Stimulated activated CD8-positive, alpha-beta memory T cell treated with anti-CD3 and anti-CD28 coated beads, Interleukin-15, amount 100 ng/mL, for 24 hours (primary cell): ENCODE measurements at places on chromosomes 2 and 18.

DNA sequence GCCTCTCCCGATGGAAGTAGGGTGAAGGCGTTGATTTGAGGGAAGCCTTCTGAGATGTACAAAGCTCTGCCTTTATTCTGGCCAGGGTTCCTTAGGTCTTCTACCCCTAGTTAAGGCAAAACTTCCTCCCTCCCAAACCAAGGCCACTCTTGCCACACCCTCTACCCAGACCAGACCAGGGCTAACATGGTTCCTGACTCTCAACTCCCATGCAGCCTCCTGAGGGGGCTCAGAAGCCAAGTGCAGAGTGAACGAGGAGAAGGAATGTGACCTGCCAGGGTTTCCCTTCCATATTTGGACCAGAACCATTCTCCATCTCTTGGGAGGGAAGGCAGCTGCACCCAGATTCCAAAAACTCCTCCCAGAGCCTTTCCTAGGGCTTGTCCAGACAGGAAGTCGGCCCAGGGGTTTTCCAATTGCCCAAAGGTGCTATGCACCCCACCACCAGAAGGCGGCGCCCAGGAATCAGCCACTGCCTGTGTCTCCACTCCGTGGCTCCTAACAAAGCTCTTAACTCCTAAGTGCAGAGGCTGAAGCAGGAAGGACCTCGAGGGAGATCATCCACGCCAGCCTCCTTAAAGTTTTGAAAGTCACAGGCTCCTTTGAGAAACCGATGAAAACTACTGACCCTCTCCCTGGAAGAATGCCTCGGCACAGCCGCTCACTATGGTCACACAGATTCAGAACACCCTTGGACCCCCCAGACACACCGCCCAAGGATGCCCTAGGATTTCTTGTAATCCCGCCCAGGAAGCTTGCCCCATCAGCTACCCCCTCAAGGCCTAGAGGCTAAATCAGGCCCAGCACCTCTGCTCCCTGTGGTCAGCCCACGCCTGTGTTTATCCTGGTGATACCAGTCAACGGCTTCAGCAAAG, 157.8 kb downstream of the SMAD2 start:
- DNase-seq: peak; percentile 31

- DNase-seq: no peak
These were observed 418.0 kb downstream of the MEIS1 start for GRCh38 chr2:66852953-66853352.

DNA sequence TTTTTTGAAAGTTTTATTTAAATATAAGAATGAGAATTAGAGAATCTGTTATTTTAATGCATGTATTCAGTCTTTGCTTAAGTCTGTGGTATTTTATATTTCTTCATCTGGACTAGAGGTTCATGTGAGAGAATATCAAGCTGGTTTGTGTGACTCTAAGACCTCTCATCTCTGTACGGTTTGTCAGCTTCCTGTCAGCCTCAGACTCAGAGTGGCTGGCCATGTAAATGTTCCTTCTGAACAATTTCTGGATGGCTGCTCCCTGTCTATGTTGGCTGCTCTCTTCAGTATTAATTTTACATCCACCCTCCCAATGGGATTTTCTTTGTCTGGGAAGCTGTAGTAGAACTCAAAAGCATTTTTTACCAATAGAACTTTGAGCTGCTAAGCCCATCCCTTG, 225.3 kb upstream of the THUMPD2 start:
- DNase-seq: no peak

GRCh38 chr2:195824478-195824877, 167.5 kb downstream of the SLC39A10 start:
- DNase-seq: no peak

DNA sequence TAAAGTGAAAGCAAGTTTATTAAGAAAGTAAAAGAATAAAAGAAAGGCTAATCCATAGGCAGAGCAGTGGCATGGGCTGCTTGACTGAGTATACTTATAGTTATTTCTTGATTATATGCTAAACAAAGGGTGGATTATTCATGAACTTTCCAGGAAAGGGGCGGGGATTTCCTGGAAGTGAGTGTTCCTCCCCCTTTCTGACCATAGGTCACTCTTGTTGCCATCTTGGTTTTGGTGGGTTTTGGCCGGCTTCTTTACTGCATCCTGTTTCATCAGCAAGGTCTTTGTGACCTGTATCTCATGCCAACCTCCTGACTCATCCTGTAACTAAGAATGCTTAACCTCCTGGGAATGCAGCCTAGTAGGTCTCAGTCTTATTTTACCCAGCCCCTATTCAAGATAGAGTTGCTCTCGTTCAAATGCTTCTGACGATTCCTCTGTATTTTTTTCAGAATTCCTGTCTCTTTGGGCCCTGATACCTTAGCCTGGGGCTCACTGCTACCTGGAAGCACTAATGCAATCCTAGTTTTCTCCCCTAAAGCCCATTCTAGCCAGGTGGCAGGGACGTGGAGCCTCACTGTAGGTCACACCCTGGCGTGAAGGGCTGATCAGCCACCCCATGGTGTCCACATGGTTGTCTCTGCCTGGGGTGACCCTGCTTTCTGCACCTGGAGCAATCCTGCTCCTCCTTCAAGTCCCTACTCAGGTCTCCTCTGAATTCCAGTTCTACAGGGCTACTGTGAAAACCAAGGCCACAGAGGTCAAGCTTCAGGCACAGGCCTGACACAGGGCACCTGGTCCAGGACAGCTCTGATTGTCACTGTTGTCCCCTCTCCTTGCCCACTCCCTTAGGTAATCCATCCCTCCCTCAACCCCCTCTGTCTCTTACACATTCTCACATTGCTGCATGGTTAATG, 6.0 kb upstream of the SLC35F6 start:
- no peak for DNase-seq
